ENCODE measurements at places on chromosomes 1 and 21. TPM values are rescaled to one million over a fixed set of nuclear protein-coding genes. Genes with fewer than 3 reads are reported as not detected.

GRCh38 chr1:163361123-163361934, 39.6 kb downstream of the NUF2 start:
- no peak for DNase-seq

GRCh38 chr1:29322861-29323585, 86.7 kb downstream of the PTPRU start:
- DNase-seq: no peak

The MAN1A2 gene
- total RNA-seq: 112 TPM

- no peak for DNase-seq
These were observed 63.9 kb downstream of the CAPN2 start for GRCh38 chr1:223776075-223776814.

DNA sequence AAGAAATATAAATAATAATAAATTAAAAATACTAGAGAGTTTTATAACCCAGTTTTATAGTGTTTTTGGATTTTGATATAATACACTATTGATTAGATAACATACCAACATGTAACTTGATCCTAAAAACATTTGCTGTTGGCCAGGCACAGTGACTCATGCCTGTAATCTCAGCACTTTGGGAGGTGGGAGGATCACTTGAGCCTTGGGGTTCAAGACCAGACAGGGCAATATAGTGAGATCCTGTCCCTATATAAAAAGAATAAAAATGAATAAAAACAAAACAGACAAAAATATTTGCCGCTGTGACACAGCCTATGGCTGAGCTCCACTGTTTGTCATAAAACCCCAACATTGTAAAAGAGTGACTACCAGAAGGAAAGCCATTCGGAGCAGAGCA, 26.1 kb downstream of the VPS13D start:
- no peak for DNase-seq

DNA sequence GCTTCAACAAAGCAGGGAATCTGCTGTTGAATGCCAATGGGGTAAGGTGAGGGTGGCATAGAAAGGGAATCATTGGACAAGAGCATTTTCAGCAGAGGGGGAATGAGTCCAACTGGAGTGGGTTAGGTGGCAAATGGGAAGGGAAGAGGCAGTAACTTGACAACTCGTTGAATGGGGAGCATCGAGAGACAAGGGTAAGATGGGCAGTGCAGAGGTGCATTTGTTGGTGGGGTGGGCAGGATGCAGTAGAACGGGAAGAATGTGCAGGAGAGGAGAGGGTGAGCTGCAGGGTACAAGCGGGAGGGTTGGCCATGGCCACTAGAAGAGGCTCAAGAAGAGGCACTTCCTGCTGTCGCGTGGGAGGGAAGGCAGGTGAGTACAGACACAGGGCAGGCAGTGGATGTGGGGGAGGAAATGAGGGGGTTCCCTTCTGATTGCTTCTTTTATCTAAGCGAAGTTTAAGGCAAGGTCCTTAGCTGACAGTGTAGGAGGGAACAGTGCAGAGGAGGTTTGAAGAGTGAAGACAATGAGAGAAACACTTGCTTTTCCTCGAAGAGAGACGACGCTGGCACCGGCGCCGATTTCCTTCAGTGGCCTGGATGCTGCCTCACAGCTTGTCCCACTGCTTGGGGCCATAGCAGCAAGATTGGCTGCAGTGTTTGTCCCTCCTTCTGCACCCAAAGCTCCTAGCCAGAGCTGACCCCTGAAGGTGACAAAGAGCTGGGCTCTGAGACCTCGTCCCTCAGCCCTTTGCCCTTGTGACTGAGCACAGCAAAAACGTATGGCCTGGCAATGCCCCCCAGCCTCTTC, 3.2 kb upstream of the IKBKE start:
- DNase-seq: peak; percentile 48

The CRABP2 gene
- 10.0 TPM for total RNA-seq

The AP4B1 gene
- total RNA-seq: 38.8 TPM

The RPTN gene
- total RNA-seq: not detected

GRCh38 chr1:243620096-243620495, 229.9 kb downstream of the AKT3 start:
- no peak for DNase-seq

DNA sequence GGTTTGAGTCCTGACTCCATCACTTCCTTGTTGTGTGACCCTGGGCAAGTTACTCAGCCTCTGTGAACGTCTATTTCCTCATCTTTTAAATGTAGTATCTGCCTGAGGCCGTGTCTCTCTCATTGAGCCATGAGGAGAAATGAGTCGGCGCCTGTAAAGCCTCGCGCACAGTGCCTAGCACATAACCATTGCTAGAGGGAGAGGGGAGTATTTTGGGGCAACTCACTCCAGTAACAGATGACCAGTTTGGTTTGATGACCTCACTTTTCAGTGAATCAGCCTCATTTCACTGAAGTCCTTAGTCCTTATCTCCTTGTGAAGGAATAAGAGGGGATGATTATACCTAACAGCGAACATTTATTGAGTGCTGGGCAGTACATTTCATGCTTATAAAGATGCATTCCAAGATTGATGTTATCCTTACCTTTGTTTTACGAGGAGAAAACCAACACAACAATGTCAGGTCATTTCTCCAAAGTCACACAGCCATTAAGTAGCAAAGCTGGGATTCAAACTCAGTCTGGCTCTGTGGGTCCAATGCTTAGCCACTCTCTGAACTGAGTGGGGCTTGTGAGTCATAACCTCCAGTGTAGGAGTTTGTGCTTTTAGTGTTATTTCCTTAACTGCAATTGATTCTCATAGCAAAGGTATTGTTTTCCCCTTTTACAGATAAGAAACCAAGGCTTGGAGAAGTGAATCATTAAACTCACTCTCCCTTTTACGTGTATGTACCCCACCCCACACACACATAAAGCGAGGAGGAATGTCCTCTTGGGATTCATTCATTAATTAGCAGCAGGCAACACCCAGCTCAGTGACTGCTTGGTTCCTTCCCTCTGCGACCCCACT, 25.9 kb downstream of the KCNC4 start:
- DNase-seq: no peak

DNA sequence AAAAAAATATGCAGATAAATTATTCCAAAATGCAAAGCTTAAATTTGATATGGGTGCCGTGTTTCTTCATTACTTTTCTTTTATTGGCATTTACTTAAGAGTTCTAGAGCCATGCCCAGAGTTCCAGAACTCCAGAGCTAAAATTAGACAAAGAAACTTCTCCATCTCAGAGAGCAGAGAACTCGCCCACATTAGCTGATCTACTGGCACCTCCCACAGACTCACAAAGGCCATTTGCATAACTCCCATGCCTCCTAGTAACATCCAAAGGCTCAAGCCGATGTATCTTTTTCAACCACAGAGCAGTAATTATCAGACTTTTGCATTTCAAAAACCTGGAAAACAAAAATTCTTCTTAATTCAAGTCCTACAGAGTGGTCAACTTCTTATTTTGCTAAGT, 323.8 kb upstream of the ST6GALNAC5 start:
- DNase-seq: no peak

The TMPRSS15 gene
- not detected for total RNA-seq

The PCP4L1 gene
- total RNA-seq: 46.8 TPM

- no peak for DNase-seq
These were observed 45.4 kb downstream of the ILDR2 start for GRCh38 chr1:166929911-166930310.

The MSH4 gene
- total RNA-seq: 1.5 TPM

The GJA8 gene
- not detected for total RNA-seq

The LCE1F gene
- not detected for total RNA-seq

The OR2L3 gene
- 2.1 TPM for total RNA-seq

GRCh38 chr1:33057095-33057494, 20.4 kb upstream of the AK2 start:
- no peak for DNase-seq

GRCh38 chr1:204459706-204460105, 34.9 kb downstream of the PIK3C2B start:
- no peak for DNase-seq

GRCh38 chr1:12064073-12064969, 1.2 kb downstream of the TNFRSF8 start:
- no peak for DNase-seq

DNA sequence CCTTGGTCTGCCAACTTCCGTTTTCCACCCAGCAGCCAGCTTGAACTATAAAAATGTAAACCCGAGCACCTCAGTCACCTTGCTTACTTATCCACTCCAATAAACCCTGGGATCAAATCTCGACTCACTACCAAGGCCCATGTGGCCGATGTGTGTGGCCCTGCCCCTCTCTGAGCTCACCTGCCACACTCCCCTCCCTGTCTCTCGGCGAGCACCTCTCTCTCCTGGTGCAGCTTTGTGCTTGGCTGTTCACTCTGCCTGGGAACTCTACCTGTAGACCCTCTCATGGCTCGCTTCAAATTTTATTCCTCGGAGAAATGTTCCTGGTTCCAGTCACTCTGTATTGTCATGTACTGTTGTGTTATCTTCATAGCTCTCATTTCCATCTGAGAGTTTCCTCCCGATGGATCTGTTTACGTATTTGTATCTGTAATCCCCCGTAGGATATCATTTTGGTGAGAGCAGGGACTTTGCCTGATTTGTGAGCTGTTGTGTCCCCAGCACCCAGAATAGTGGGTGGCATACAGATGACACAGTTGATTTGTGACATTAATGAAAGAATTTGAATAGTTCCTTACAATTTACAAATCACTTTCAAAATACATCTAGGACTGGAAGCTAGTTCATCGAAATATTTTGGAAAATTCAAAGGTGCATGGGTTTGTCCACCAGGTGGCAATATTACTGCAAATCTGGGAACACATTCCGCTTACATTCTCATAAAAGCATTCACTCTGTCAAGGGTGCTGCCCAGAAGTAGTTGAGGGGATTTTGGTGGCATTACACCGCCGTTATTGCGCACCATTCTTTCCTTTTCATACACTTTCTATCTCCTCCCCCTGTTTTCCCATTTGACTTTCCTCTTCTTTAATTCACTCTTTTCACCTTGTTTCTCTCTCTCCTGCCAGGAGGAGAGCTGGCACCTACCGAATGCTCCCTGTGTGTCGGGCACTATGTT, 95.3 kb downstream of the ABCA4 start:
- DNase-seq: no peak

The SLC45A3 gene
- 21.0 TPM for total RNA-seq

The OR2L8 gene
- total RNA-seq: 1.5 TPM

DNA sequence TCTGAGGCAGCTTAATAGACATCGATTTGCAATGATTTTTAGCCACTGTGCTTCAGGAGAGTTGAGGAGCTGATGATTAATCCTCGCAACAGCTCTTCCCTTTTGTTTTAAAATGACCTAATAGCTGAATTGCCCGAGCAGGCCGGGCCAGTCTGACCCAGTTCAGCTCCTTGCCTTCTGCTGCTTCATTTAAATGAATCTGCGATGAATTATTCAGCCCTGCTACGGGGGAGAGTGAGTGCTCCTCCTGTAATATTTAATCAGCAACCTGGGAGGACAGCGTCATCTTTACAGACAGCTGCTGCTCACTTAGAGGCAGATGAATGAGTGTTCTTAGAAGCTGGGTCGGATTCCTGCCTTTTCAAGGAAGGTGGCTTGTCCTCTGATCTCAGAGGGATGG, 325.1 kb downstream of the CAMTA1 start:
- no peak for DNase-seq

Data from dorsolateral prefrontal cortex (tissue), 122 donors.